ENCODE measurements at places on chromosomes 2 and 18.

DNA sequence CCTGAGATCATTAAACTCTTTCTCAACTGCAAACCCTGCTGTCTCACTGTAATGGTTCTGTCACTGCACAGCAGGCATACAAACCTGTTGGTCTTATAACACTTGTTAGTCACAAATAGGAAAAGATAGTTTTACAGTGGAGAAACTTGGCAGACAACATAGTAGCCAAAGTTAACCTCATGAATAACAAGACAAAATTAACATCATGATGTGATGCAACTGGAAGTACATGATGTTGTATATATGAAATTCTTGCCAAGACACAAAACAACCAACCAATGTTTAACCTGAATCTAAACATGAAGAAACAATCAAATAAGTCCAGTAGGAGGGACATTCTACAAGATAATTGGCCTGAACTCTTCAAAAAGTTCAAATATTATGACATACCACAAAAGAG lies 189.3 kb downstream of the RNF152 start:
- DNase-seq, result no peak

DNA sequence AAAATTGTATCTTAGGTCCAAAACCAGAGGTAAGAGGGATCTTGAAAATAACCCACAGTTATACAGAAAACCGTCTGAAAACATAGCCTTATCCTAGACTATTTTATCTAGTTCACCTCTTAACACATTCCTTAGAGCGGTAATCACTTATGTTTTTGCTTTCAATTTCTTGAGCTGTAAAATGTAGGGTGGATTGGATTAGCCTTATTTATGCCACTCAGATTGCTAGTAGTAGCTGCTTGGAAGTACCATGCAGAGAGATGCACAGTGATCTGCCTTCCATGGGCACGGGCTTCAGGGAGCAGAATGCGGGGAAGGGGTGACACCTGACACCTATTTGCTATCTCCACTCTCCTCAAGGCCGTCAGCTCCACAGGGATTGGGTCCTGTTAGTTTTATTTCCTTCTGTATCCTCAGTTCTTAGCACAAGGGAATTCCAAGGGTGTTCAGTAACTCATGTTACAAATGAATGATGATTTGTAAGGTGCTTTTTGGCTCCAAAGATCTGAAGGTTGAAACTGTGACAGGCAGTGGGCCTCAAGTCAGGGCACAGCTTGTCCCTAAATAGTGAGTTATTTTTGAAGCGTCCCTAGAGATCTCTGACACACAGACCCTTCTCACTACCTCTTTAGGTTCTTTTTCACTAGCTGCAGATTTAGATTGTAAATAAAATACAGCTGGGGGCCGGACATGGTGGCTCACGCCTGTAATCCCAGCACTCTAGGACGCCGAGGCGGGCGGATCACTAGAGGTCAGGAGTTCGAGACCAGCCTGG lies 64.0 kb upstream of the PMAIP1 start:
- DNase-seq, result no peak

DNA sequence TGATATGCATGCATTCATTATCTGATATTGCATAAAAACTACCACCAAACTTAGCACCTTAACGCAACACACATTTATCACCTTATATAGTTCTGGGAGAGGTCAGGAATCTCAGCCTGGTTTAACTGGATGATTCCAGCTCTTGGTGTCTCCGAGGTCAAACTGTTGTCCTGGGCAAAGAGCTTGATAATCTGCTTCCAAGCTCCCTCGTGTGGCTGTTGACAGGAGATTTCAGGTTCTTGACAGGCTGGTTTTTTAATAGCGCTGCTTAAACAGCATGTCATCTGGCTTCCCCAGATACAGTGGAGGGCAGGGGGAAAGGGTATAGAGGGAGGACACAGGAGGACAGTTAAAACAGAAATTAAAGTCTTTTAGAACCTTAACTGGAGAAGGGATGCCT lies 785.0 kb downstream of the CNTNAP5 start:
- DNase-seq, result peak; percentile 13

- peak; percentile 8 for DNase-seq
Measured at GRCh38 chr2:204645018-204645773, 99.9 kb downstream of the PARD3B start.

DNA sequence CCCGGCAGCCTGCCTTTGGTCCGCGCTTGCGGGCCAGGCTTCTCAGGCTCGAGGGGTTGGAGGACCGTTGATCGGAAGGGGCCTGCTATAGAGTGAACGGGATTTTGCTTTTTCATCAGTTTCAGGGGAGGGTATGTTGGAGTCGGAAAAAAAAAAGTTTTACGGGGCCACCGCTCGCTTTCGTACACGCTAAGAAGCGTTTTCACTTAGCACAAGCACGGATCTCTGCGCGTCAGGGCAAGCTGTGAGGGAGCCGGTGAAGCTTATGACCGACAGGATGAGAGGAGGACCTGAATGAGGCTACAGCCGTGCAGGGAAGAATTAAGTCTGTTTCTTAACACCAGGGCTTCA lies 443 bp downstream of the CPSF3 start:
- peak; percentile 15 for DNase-seq

GRCh38 chr18:63161032-63161760 lies 158.4 kb downstream of the BCL2 start:
- no peak for DNase-seq

DNA sequence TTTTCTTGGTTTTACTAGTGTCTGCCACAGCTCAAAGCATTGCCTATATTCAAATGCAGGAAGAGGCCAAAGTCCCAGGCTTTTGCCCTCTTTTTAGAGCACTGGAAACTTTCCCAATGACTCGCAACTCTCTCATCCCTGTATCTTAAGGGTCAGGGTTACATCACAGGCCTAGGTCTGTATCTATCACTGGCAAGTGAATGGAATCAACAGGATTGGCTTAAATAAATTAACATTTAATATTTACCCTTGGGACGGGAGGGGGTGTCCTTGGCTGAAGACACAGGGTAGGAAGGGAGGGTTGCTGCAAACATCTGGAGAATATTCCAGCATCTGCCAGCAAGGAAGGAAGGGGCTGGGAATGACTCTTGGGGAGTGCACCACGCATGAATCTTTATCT lies 242.6 kb downstream of the SLC4A3 start:
- DNase-seq, result peak; percentile 17

GRCh38 chr2:97891611-97892010 lies 104.1 kb downstream of the TMEM131 start:
- no peak for DNase-seq

DNA sequence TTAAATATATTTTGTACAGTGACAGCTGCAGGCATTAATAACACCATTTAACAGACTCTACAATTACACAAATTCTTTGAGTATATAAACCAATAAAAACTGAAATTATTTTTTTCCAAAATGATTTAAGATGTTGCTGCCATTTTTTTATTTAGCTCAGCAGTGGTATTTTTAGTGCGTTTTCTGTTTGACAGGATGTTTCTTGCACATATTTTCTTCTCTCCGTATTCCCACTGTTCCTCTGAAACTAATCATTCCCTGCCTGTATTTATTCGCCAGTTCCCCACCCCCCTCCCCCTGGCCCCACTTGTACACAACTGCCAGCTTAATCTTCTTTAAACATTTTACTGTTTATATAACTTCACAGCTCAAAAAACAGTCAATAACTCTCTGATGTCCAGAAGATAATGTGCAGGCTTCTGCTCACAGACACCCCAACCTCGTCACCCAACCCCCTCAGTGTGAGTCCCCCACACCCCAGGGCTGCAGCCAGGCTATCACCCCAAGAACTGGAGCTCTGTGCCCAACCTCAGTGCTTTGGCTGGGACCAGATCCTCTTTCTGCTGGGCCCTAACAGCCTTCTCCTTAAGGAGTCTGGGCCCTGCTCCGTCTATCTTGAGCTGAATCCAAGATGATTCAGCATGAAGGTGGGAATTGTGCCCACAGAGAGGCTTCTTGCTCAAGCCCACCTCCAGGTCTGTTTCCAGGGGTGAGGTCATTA lies 41.6 kb upstream of the MAP4K4 start:
- no peak for DNase-seq

DNA sequence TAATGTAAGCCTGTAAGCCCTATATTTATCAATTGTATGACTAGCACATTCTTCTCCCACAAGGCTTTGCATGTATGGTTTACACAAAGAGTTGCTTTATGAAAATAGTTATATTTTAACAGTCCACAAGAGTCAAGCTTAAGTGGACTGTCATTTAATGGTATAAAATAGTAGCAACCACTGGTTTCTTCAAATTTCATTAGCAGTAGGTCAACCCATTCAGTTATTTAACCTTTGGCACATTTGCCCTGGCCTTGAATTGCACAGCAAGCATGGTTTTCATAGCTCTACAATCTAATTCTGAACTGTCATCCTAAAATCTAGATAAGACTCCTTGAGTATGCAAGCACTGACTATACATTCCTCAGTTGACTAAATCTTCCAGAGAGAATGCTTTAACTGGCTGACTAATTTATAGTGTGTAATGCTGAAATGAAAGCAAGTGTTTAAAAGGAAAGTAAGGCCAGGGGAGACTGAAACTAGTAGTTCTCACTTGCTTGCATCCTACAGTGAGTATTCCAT lies 1.8 kb downstream of the DPP4 start:
- no peak for DNase-seq

GRCh38 chr2:70939839-70940580 lies 4.3 kb downstream of the ATP6V1B1 start:
- DNase-seq, result no peak
